ENCODE measurements at places on chromosomes 12 and 14.

DNA sequence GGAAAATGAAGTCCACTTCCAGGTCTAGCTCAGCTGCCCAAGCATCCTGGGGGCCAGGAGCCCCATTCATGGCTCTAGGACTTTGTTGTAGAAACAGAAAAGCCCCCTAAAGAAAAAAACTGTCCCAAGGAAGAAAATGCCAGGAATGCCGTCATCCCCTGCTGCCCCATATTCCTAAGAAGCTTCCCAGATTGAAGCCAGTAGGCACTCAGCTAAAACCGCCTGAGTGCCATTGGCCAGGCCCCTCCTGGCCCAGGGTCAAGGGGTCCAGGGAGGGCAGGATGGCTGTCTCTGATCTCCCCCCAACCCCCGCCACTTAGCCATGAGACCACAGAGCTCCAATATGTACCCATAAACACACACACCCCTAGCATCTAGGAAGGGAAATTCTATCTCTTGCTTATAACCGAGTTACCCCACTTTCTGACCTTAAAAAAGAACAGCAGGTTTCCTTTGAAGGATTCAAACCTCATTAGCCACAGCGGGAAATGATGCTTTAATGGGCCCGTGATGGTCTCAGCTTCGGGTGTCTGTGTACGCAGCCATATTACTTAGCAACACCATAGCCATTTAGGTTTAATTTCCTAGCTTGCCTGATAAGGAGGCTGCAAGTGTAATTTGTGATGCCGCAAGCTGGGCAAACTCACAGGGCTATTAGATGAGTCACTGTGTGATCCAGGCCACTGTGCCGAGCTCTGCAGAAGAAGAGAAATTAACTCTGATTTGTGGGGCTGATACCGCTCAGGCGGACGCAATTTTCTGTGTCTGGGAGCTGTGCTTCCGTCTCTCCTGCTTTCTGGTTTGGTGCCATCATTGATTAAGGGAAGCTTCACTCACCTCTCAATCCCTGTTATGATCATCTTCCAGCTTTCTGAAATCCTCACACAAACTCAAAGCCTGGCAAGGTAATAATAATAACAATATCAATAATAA is 84.2 kb downstream of the GCH1 start:
- DNase-seq = peak; percentile 78

DNA sequence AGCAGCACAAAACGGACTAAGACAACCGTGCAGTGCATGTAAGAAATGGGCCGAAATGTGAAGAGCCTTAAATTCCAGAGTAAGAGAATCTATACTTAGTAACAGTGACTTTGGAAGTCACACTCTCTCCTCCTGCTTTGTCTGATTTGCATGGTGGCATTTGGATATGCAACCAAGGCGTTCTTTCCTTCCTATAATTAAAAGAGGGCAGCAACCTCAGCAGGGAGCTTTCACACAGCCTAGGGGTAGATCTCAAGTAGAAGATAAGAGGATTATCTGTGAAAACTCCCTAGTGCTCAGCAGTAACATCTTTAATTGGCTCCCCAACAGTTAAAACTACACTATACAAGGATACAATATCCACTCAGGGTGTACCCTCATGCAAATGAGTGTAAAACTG is 16.5 kb downstream of the GMFB start:
- no peak for DNase-seq

DNA sequence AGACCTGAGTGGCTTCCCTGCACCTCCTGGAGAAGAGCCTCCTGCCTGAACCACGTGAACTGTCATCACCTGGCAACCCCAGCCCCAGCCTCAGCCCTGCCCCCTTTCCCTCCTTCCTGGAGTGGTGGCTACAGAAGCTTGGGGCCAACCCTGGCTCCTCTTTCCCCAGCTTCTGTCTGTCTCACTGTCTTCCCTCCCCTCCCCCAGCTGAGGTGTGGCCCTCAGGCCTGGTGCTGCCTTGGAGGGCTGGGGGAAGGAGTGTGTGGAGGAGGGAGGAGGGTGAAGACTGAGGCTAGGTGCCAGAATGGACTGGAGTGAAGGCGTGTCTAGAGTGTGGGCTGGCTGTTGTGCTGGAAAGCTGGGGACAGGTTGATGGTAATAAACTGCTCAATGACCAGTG is 9.7 kb downstream of the NFATC4 start:
- no peak for DNase-seq

DNA sequence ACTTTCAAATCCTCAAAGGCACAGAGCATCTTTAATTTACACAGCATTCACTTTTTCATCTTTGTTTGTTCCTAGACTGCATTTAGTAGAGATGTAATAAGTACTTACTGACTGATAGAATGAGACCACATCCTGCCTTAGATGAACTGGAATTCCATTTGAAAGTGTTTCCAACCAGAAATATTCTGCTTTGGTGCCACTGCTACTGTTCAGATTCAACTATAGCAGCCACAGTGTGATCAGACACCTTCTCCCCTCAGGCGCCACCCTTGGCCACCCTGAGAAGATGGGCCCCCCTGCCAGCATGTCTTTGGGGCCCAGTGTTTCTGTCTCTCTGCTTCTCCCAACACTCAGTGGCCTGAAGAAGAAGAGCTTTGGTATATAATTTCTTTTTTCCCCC is 449.1 kb downstream of the RAD51B start:
- DNase-seq = no peak

- peak; percentile 64 for DNase-seq
These were observed at the start of gene NTN4 for GRCh38 chr12:95790033-95790916. NTN4 (minus strand) TSS chr12:95790764; CDS start chr12:95790309, 455 bp downstream.

DNA sequence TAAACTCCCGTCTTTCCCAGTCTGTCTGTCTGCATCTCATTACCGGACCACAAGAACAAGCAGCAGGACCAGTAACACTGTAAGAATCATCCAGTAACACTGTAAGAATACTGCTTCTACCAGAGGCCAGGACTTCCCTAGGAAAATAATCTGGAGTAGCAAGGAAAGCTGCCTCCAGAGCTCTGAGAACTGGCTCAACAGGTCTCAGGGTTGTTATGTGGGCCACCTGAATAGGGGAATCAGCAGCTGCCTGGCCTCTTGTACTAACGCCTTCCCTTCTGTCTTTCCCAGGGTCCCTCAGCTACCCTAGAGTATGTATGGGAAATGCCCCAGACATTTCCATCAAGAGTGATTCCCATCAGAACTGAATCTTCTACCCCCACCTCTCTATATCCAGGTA is 954 bp upstream of the SLC39A2 start:
- no peak for DNase-seq

GRCh38 chr12:82625523-82625922 is 61.2 kb upstream of the TMTC2 start:
- DNase-seq = no peak

DNA sequence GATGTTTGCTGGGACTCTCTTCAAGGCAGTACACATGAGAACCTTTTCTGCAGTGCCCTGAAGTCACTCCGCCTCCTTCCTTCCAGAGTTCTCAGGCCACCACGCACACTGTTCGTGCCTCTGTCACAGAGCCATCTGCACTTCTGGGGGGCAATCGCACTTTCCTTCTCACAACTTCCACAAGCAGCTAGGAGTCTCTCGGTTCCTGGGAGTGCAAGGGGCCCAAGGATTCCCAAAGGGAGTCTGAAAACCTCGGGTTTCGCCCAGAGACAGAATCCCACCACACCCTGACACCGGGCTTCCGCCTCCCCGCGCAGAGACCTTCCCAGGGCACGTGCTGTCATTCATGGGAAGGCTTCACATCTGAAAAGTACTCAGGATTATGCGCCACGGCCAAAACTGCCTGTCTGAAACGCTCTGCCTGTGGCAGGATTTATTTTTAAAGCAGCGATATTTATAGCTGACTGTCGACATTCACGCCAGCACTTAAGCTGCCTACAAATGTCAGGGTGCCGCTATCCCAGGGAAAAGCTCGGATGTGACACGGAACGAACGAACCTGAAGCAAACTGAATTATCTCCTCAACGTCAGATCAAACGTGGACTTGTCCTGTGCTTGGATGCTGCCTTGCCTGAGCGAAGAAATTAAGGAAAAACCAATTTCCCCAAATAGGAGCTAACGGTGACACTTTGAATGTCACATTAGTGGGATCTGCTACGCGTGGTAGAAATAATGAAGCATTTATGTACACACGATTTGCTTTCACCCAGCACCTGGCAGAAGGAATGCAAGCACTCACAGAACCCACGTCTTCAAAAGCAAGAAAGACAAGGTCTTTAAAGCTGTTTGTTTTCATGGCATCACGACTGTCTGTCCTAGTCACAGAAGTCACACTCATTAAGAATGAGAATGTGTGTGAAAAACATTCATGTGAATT is 154.0 kb downstream of the PIWIL1 start:
- DNase-seq = no peak

DNA sequence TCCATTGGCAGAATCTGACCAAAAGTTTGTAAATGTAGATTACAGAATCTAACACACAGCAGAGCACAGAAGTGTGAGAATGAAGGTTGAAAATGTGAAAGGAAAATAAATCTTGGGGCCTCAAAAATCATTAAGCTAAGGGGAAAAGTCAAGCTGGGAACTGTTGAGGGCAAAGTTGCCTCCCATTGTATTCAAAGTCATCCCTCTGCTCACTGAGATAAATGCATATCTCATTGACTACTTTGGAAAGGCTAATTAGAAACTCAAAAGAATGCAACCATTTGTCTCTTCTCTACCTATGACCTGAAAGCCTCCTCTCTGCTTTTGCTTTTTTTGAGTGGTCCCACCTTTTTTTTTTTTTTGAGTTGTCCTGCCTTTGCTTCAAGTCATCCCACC is 97.4 kb upstream of the ATF7IP start:
- DNase-seq = no peak

- no peak for DNase-seq
These were observed at the start of gene ANKRD33 for GRCh38 chr12:51887476-51888315. ANKRD33 (plus strand) TSS chr12:51888103; CDS start chr12:51888187, 84 bp downstream.

DNA sequence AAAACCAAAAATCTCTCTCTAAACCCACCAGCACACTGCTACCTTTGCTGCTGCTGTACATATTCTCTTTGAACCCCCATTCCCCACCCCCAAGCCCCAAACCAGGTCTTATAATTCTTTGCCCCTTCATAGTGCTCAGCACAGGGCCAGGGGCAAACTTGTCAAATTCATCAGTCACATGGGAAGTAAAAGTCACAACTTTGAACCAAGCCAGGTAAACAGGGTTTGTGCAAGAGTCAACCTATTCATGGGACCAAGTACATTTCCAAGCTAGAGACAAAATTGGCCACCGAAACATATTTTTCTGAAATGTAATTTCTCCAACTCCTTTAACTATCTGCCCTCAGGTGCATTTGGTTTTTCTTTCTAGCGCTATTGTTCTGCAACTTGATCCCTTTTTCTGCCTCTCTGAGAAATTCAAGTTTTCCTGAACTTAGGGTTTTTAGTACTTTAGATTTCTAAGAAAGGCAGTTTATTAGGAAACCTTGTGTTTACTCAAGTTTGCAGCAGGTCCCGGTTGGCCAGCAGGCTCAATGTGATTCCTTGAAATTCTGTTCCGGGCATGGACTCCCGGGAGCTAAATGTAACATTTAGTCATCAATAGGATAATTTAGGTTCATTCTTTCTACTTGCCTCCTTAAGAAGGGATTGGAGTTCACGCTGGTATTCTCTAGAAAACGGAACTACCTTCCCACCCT is 230.5 kb downstream of the EFCAB11 start:
- DNase-seq = no peak

DNA sequence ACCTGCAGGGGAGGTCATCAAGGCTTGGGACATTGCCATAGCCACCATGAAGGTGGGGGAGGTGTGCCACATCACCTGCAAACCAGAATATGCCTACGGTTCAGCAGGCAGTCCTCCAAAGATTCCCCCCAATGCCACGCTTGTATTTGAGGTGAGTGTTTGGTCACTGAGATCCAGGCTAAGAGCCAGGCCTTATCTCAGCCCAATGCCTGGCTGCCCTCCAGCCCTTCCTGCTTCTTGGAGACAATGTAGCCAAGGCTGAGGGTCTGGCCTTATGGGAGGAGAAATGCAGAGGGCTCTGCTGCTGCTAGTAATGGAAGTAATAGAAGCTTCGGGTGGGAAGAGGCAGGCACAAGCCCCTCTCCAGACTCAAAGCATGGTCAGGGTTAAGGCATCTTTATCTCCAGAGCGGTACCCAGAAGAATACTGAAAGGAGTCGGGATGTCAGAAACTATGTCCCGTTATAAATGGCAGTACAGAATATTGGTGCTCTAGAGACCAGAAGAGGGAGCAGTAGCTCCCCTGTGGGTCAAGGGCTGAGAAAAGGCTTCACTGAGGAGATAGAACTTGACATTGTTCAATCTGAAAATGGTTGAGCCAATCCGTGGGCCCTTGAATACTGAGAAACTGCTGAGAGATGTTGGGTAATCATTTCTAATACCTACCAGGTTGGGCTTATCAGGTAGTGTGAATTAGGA is 3.1 kb downstream of the FKBP4 start:
- DNase-seq = peak; percentile 15

DNA sequence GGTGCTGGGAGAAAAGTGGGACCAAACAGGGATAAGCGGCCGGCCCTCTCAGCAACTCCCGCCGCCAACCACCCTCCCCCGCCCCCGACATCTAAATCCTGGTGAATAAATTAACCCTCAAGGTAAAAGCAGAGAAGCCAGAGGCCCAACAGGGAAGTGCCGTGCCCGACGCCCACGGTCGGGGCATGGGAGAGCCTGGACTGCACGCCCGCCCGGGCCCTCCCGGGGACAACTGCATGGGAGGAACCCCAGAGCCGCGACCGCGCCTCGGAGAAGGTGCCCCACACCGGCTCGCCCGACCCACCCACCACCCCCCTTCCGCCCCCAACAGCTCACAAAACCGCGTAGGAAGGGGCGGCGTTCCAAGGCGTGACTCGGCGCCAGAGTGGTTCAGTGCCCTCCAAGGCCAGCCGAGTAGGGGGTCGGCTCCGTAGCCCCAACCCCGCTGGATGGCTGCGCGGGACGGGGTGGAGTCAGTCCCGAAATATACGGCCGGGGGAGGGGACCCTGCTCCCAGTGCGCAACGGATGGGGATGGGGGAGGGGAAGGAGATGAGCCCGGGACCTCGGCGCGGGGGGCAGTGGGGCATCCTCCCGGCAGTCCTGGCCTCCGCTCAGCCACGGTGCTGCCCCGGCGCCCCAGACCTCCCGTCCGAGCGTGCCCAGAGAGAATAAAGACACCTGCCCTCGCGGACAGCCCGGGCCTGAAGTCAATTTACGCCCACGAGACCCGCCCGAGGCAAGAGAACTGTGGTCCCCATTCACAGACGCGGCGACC is 732 bp downstream of the SLC25A29 start:
- DNase-seq = peak; percentile 53

- peak; percentile 39 for DNase-seq
These were observed 82.1 kb upstream of the FSCB start for GRCh38 chr14:44589180-44589579.

GRCh38 chr12:103442182-103442555 is 53.6 kb downstream of the C12orf42 start:
- DNase-seq = no peak

GRCh38 chr12:119868992-119869391 is 8.1 kb downstream of the CIT start:
- peak; percentile 75 for DNase-seq

DNA sequence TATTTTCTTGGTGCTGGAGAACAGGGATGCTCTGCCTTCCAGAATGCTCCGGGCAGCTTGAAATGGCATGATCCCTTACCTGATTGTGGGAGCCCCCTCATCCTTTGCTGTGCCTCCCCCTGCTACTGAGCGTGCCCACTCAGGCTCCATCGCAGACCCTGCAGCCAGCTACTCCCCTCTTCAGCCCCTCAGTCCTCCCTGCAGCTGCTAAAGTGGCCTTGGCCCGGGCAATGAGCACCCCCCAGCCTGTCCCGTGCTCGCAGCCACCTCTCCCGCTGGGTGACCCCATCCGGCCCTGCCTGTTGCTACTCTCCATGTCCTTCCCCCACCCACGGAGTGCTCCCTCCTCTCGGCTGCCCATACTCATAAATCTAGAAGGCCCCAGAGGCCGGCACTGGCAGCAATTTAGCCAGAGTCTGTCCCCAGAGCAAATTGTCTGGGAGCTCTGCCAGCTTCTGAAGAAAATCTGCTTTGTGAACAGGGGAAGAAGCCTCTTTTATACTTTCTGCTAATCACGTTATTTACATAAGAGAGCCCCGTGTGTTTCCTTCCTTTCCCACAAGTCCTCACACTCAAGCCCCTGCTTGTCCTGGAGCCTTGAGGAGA is 143.7 kb upstream of the FRMD6 start:
- no peak for DNase-seq

Data from ELR (cell line).